ENCODE measurements at places on chromosomes 2 and 18.

DNA sequence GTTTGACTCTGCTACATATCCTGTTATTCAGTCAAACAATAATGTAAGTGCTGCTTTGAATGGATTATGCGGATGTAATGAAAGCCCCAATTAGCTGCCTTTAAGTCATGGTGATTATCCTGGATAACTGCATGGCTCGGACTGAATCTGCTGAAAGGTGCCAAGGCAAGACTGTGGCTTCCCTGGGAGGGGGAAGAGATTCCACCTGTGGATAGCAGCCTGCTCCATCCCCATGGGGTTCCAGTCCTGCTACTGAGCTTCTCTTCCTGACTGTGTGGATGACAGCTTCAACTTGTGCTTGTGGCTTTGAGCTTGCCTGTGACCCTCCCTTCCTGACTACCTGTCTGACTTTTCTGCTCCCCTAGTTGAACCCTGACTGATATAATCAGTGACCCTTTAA is 540.0 kb upstream of the GYPC start:
- DNase-seq, result no peak

- DNase-seq, result no peak
Observed at GRCh38 chr2:120797421-120798221, 62.0 kb downstream of the GLI2 start.

GRCh38 chr18:5542515-5543035 is 1.2 kb downstream of the EPB41L3 start:
- no peak for DNase-seq

DNA sequence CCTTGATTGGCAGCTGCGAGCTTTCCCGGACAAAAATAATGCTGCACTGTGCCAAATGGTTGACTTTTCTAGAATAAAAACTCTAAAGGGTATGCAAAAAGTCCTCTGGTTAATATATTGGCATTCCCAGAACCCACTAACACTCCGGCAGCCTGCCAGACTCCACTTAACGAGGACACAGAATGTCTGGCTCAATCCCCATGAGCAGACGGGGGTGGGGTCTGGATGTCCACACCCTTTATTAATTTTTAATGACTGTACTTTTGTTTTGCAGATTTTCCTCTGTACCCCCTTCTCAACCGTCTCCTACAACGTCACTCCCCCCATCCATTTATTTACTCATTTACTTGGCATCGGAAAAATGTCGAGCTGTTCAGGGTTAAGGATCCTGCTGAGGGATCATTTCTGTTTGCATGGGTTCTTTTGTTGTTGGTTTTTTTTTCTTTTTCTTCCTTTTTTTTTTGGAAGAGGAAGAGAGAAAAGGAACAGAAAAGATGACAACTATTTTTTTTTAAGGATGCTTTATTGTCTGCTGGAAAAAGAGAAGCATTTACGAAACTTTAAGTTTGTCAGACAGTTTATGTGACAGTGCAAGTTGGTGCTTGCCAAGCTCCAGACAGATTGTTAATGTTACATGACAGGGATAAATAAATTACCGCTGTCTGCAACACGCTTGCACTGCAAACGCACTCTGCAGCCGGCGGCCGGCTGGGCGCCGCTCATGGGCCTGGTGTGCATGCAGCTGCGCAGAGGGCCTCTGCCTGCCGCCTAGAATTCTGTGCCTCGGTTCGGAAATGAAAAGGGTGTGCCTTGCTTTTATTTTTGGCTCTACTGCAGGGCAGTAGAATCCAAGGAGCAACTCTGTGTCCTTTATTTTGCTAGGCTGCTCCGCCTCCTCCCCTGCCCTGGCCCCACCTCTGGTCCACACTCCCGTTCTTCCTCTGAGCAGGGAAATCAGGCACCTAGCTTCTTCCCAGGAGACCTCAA is 3.6 kb downstream of the LDLRAD4 start:
- DNase-seq, result no peak

DNA sequence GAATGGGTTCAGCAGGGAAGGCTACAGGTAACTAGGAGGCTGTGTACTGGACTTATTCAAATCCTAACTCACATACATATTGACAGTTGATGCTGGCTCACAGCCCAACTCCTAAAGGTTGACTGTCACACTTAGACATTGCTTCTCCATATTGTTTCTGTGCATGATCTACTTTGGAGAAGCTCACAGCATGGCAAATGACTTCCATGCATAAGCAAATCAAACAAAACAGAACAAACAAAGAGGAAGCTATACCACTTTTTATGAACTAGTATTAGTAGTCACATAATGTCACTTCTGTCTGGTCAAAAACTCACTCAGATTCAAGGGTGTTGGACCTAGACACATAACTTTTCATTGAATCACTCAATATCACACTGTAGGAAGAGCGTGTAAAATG is 43.8 kb upstream of the CDH19 start:
- DNase-seq, result no peak

- no peak for DNase-seq
Observed at GRCh38 chr2:38147333-38148121, 71.6 kb upstream of the CYP1B1 start.

GRCh38 chr2:207253666-207254345 is 88.1 kb upstream of the KLF7 start:
- no peak for DNase-seq

DNA sequence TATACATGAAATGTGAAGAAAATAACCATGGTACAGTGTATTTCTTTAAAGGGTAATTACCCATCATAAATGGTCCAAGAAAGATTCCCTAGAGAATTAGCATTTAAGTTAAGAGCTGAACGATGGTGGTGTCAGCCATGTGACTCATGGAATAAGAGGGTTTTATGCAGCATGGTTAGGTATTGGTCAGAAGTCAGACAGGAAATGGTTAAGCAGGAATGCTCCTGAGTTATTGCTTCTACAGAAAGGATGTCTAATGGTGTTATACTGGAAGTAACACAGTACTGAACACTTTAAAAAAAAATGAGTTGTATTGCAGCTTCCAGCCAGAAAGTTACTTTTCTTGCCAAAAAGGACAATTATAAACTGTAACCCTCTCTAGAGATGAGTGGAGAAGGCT is 72.7 kb upstream of the UBE2E3 start:
- DNase-seq, result no peak

GRCh38 chr2:238277695-238278094 is 10.7 kb downstream of the PER2 start:
- DNase-seq, result no peak

DNA sequence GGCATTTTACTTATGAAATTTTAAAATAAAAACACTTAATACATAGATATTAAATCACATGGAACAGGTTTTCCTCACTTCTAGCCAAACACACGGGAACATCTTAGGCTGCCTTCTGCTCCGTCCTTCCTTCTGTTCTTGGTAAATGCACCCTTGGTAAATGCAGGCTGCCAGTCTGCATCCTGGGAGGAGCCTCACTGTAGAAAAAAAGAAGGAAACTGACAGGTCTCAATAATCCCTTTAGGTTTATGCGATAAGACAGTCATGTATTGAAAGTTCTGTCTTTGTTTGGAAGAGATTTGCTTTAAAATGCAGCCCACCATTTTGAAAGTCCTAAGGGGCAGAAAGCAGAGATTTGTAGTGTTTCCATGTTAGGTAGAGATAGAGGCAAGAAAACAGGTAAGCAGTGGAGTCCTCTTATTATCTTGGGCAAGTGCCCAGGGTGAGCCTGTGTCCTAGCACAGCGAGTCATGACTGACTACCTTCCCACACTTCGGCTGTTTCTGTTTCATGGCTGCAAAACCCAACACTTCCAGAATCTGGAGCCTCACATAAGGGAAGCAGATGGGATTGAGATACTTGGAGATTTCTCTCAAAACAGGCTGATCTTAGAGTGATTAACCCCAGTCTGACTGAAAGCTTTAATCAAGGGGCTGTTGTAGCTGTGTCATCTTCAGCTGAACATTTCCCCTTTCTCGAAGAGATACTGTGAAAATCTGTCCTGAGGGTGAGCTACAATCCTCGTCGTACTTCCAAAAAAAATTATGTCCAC is 131.4 kb upstream of the MAP3K20 start:
- no peak for DNase-seq

DNA sequence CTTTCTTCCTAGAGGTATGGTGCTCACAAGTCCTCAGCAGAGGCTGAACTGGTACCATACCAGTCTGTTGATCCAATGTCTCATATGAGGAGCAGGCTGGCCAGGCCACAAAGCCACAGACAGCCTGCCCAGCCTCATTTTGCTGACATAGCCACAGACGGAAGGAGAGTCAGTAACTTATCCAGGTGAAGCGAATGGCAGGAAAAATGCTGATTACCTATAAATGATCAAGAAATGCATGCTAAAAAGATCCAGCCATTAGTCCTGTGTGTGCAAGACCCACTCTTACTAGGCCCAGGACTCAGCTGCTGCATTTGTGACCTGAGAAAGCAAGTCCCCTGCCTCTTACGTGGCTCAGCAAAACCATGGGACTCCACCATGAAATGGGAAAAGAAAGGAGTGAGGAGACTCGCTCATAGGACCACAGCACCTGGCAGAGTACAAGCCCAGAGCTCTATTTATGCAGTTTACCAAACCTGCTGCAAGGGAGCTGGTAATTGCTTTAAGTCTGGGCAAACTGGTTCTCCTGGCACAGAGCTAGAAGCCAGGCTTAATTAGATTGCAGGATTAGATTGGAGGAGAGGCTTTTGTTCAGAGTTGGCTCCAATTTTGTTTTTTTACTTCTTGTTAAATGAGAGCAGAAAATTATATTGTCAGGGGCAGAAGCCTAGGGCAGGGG is 19.0 kb downstream of the RHOB start:
- DNase-seq, result no peak

- no peak for DNase-seq
Observed at GRCh38 chr18:1062588-1062987, 157.9 kb downstream of the ADCYAP1 start.

DNA sequence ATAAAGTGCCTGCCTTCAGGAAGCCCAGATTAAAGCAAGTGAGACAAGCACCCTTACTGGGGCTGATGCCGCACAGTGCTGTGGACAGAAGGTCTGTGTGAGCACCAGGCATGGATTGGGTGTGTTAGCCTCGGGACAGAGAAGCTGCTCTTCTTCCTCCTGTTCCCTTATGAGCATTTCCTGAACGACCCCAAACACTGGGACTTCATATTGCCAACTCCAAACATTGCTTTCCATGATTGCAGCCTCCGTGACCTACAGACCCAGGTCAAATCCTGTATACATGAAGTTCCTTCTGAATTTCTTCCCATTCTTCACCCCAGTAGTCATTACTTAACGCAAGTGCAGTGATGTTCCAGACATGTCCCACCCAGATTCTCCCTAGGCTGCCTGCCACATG is 129.8 kb upstream of the ALKAL2 start:
- no peak for DNase-seq

DNA sequence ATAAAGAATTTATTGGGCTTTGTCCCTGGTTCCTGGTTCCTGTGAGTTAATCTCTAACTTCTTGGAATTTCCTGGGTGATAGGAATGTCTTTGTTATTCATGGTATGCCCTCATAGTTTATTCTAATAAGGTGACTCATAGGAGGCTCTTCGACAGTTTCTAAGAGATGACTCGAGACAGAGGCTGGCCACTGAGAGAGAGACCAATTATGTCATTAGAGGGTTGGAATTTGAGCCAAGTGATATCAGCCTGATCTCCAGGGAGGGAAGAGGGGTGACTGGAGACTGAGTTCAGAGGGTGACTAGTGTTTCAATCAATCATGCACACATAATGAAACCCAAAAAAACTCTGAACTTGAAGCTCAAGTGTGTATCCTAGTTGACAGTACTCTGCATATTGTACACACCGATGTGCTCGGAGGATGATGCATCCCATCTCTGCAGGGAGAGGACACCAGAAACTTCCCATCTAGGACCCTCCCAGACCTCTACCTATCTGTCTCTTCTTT is 185.7 kb downstream of the MTCL1 start:
- DNase-seq, result no peak

DNA sequence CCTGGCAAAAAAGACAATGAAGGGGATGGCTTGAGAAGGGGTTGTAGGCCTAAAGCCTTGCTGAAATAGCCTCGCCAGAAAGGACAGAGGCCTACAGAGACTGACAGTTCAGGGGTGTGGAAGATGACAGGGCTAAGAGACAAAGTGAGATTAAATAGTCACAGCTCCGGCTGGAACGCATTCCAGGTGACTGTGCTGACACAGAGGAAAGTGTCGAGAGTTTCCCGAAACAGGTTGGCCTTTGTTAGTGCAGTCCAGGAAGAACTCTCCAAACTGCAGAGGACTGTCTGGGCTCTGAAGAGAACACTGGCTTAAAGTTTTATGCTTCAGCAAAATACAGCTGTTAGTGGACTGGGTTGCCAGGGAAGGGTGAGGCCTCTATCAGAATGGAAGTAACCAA is 52.8 kb downstream of the METTL4 start:
- no peak for DNase-seq

GRCh38 chr2:17672583-17673317 is 80.9 kb downstream of the SMC6 start:
- DNase-seq, result no peak

GRCh38 chr2:160666154-160667060 is 172.8 kb upstream of the RBMS1 start:
- DNase-seq, result no peak

DNA sequence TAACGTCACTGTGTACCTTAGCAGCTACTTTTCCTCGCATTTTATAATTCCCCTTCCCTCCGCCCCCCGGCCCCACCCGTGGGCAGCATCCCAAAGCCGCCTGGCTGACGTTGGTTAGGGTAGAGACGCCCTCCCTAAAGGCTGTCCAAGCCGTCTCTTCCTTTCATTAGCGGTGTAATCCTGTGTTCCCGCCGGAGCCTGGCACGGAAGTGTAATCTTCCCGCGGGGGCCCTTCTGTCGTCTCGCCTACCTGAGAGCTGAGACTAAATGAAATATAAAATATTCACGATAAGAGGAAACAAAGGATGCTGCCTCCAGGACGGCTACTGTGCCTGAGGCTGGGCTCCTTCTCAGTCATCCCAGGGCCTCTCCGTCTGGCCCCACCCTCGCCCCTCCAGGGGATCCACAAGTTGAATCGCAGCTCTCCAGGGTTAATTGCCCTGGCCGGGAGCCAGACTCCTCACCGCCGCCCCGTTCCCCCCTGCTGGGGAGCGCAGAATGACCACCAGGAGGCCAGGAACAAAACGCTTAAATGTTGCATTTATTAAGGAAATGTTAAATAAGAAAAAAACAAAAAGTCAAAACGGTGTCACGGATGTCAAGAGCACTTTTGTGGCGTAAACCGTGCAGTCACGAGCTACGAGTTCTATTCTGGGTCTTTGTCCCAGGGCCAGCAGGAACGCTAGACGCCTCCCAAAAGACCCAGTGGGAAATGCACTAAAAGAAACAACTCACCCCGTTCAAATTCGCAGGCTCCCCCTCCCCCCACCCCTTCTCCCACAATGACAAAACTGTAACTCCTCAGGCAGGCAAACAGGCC is 1.5 kb downstream of the RPRM start:
- DNase-seq, result no peak

GRCh38 chr2:61179701-61180639 is 18.0 kb downstream of the C2orf74 start:
- no peak for DNase-seq

All from activated naive CD8-positive, alpha-beta T cell treated with anti-CD3 and anti-CD28 coated beads, Interleukin-2, amount 10 ng/mL, durations not matched to agents 7 days and 5 days (primary cell).